ENCODE measurements at places on chromosomes 12 and 14. TPM values are rescaled to one million over a fixed set of nuclear protein-coding genes. Genes with fewer than 3 reads are reported as not detected.
A peak's percentile ranks its signal among the peaks of the same experiment; 100 is the strongest.

DNA sequence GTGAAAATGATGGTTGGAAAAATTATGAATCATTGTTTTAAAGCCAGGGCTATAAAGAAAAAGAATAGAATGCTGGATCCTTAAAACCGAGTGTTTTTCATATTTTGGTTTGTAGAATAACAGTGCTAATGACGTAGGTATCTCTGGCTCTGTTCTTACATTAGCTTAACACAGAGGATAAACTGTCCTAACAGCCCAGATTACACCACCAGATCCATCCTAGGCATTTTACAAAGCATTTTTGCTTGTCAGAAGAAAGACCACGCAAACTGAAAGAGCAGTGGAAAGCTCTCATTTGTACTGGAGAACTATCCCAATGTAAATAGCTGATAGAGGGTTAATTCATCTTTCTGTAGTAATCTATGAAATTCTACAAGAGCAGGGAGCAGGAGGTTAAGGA lies 13.6 kb downstream of the IFT81 start:
- no peak overlapping the region for H3K4me3 ChIP-seq
- peak overlapping the region; percentile 73 for H3K27ac ChIP-seq
- H3K36me3 ChIP-seq, result no peaks in the 10 kb centered on the region
- no peaks in the 10 kb centered on the region for H3K27me3 ChIP-seq
- DNase-seq, result no peak

DNA sequence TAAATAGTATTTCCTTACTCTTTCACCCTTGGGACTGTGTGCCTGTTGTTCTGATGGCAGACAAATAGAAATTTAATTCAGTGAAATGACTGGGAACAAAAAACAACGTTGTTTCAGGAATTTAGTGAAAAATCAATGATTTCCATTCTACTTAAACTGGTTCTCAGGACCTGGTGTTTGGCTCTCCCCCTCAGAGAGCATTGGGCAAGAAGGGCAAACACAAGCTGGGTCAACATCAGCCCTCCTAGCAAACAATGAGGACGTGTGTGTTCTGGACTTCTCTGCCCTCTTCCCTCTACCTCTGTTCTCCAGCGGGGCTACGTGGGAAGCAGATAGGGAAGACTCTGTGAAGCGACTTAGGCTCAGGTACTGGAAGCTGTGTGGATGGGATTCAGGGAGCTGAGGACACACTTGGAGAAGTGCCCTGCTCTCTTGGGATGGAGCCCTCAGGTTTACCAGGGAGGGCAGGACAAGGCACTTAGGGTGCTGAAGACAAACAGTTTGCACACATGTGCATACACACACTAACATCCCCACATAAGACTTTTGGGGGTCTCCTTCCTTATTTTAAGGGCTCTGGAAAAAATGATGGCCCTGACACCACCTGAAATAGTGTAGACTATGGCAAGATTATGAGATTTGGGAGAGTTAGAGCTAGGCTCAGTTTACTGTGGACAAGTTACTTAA lies 7.6 kb upstream of the SERPINA1 start:
- peaks cover 9% of the 10 kb centered on the region for H3K4me1 ChIP-seq
- no peak overlapping the region for H3K27ac ChIP-seq
- no peak for DNase-seq
- H3K36me3 ChIP-seq, result no peaks in the 10 kb centered on the region
- H3K27me3 ChIP-seq, result no peaks in the 10 kb centered on the region

DNA sequence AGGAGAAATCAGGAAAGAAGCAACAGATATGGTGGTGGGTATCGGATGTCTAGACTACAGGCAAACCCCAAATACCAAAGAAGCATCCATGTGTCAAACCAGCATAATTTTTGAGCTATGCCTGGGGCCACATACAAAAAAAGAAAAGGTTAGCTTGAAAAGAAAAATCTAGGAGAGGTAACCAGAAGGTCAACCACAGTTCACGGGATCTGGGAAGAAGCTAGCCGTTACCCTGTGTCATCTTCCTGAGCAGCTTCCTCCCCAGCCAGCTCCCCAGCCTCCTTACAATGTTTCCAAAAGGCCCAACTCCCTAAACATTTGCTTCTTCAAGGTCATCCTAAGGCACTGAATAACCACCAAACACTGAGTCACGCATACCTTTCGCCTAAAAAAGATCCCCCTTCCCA lies 3.1 kb downstream of the SINHCAF start:
- no peak for DNase-seq

DNA sequence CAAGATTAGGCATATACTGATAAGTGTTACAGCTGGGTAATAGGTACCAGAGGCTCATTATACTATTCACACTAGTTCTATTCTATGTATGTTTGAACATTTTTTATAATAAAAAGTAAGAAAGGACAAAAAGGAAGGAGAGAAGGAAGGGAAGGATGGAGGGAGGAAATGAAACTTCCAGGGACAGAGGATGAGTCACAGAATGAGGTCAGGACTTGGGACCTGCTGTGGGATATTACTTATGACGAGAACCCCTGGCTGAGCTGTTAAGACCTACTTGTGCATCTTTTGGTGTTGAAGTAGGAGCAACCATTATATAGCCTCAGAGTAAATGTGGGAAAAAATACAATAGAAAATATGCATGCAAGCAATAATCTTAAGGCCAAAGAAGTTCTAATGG lies 16.7 kb upstream of the TMEM260 start:
- no peaks in the 10 kb centered on the region for H3K27me3 ChIP-seq
- no peaks in the 10 kb centered on the region for H3K36me3 ChIP-seq
- no peaks in the 10 kb centered on the region for H3K4me1 ChIP-seq
- H3K4me3 ChIP-seq, result no peak overlapping the region
- no peak overlapping the region for H3K27ac ChIP-seq
- DNase-seq, result no peak

DNA sequence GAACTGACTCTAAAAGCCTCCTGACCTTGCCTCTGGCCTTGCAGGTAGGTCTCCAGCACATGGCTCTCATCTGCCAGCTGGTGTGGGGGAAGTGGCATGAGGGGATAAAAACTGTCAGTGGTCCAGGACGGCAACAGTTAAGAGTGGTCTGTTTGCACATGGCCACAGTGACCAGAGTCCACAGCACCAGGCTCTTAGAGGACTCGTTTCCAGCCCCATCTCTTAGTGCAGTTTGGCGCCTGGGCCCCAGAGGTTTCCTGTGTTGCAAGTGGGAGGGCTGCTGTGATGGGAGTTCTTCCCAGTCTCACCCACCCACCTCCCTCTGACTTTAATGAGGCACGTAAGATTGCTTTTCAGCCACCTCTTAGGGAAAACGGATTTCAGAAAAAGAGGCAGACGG lies 37.0 kb downstream of the APPL2 start:
- peaks cover 8% of the 10 kb centered on the region for H3K36me3 ChIP-seq
- no peak for DNase-seq
- no peak overlapping the region for H3K4me3 ChIP-seq

- no peak for DNase-seq
- H3K4me3 ChIP-seq, result no peak overlapping the region
- H3K27ac ChIP-seq, result no peak overlapping the region
- peaks cover 9% of the 10 kb centered on the region for H3K4me1 ChIP-seq
- no peaks in the 10 kb centered on the region for H3K36me3 ChIP-seq
Observed at GRCh38 chr12:45314770-45315169, 98.9 kb downstream of the ANO6 start.

DNA sequence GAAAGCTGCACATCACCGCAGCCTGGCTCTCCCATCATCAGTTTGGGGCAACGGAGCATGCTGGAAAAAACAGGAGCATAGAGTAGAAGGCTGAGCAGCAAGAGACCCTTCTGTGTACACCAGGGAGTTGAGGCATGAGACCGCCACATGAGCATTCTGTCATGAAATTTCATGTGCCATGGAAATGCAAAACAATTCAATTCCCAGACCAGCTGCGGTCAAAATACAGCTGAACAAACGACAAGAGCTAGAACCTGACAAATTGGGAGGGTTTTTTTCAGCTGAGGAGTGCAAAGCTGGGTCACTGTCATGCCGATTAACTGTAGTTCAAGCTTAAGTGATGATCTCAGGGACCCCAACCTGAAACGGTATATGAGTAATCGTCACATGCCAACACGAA lies 37.1 kb downstream of the TMEM30B start:
- H3K4me3 ChIP-seq, result no peak overlapping the region
- H3K4me1 ChIP-seq, result no peaks in the 10 kb centered on the region
- no peak for DNase-seq
- H3K27ac ChIP-seq, result no peak overlapping the region
- H3K36me3 ChIP-seq, result no peaks in the 10 kb centered on the region

- no peak for DNase-seq
- no peaks in the 10 kb centered on the region for H3K27me3 ChIP-seq
- H3K4me3 ChIP-seq, result no peak overlapping the region
- peaks cover 18% of the 10 kb centered on the region for H3K36me3 ChIP-seq
- H3K4me1 ChIP-seq, result peaks cover 96% of the 10 kb centered on the region
- H3K27ac ChIP-seq, result peak overlapping the region; percentile 97
Observed at GRCh38 chr12:110287986-110288385, 6.9 kb downstream of the ATP2A2 start.

DNA sequence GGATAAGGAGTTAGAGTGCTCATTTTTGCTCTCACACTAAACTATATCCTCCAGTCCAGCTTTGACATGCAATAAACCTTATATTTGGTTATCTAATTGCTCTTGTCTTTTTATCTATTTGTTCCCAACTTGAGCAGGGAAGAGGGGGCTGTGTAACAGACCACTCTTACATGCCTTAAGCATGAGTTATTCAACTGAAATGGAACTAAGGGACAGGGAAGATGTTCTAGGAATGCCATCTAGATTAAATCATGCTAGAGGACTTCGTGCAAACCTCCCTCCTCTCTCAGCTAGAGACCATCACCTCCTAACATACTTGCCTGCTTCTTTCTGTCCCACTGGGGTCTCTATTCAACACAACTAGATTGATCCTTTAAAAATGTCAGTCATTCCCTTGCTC lies 20.6 kb downstream of the SPX start:
- no peak for DNase-seq
- no peaks in the 10 kb centered on the region for H3K4me1 ChIP-seq
- no peaks in the 10 kb centered on the region for H3K27me3 ChIP-seq
- H3K27ac ChIP-seq, result no peak overlapping the region

DNA sequence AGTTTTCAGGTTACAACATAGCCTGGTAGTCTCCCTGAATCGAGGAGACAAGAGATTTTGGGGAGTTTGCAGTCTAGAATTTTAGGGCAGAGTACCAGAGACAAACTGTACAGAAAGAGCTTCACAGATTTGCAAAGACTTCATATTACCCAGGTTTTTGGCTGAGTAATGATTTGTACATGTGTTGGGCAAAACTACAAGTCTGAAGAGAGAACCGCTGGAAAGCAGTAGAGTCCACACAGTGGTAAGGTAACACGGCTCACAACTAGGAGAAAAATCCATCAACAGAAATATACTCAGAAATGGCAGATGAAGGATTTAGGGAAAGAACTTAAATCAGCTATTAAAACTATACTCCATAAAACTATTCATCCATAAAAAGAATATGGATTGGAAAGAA lies 25.7 kb downstream of the FBXO33 start:
- no peak overlapping the region for H3K27ac ChIP-seq
- H3K4me3 ChIP-seq, result no peak overlapping the region
- no peaks in the 10 kb centered on the region for H3K36me3 ChIP-seq
- no peaks in the 10 kb centered on the region for H3K4me1 ChIP-seq
- H3K27me3 ChIP-seq, result no peaks in the 10 kb centered on the region
- no peak for DNase-seq

DNA sequence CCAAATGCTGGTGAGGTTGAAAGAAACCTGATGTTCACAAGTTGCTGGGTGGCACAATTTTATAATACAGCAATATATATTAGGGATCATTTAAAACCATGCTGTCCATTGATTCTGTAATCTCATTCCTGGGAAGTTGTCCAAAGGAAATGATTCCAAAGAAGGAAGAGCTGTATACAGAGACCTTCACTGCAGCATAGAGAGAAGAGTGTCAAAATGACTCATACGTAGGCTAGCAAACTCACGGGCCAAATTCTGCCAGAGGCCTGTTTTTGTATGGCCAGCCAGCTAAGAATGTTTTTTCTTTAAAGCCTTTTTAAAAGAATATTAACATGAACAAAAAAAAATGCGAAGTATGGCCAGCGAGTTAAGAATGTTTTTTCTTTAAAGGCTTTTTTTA lies 69.2 kb upstream of the MED13L start:
- H3K27me3 ChIP-seq, result no peaks in the 10 kb centered on the region
- DNase-seq, result no peak
- no peak overlapping the region for H3K27ac ChIP-seq
- no peak overlapping the region for H3K4me3 ChIP-seq

DNA sequence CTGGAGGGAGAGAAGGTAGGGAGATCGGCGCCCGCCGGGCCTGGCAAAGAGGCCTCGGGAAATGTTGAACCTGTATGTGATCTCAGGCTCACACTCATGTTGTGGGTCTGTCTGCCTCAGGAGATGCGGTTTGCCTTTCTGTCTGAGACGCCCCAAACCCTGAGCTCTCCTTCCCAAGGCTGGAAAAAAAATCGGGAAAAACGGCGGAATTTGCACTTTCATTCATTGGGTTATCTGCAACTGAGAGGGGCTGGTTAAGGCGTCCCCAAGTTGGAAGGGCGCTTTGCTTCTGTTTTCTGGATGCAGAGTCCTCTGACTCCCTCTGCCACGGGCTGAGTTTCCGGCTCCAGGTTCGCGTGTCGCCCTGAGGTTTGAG lies 5.0 kb upstream of the HOXC9 start:
- peak overlapping the region; percentile 69 for H3K4me3 ChIP-seq
- peaks cover 25% of the 10 kb centered on the region for H3K4me1 ChIP-seq
- H3K27me3 ChIP-seq, result peaks cover 87% of the 10 kb centered on the region
- H3K36me3 ChIP-seq, result no peaks in the 10 kb centered on the region
- no peak for DNase-seq

- no peaks in the 10 kb centered on the region for H3K27me3 ChIP-seq
- no peaks in the 10 kb centered on the region for H3K4me1 ChIP-seq
- H3K4me3 ChIP-seq, result no peak overlapping the region
- DNase-seq, result no peak
Observed at GRCh38 chr14:29354486-29354885, 573.2 kb downstream of the PRKD1 start.

GRCh38 chr12:111775205-111776193 lies 8.8 kb downstream of the ALDH2 start:
- H3K4me3 ChIP-seq, result no peak overlapping the region
- no peak for DNase-seq
- no peaks in the 10 kb centered on the region for H3K36me3 ChIP-seq
- H3K27me3 ChIP-seq, result no peaks in the 10 kb centered on the region
- H3K4me1 ChIP-seq, result peaks cover 50% of the 10 kb centered on the region

DNA sequence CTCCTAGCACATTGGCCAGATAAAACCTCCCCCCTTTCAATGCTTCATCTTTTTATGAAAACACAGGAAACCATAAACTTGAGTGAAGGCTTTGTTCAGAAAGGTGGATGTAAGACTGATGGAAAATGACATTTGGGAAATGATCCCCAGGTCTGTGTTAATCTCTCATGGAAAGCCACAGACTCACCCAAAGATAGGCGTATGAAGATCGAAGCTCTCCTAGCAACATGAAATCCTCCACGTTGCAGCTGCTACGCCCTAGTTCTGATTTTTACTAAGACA lies 63.4 kb upstream of the PTGR2 start:
- no peaks in the 10 kb centered on the region for H3K36me3 ChIP-seq
- DNase-seq, result no peak
- H3K27me3 ChIP-seq, result no peaks in the 10 kb centered on the region
- peak overlapping the region; percentile 99 for H3K27ac ChIP-seq
- peaks cover 72% of the 10 kb centered on the region for H3K4me1 ChIP-seq

- no peaks in the 10 kb centered on the region for H3K36me3 ChIP-seq
- no peaks in the 10 kb centered on the region for H3K27me3 ChIP-seq
- no peaks in the 10 kb centered on the region for H3K4me1 ChIP-seq
- no peak overlapping the region for H3K27ac ChIP-seq
- H3K4me3 ChIP-seq, result no peak overlapping the region
Observed at GRCh38 chr12:29980304-29980703, 196.6 kb upstream of the TMTC1 start.

ERC1 gene
- total RNA-seq, result 48.3 TPM

MEG3 gene
- 1.2 TPM for total RNA-seq

KRT78 gene
- 406 TPM for total RNA-seq

GUCY2C gene
- not detected for total RNA-seq

CLBA1 gene
- total RNA-seq, result 19.3 TPM

GPRC5D gene
- total RNA-seq, result not detected

INSM2 gene
- not detected for total RNA-seq
